Neural crest cell (in vitro differentiated cells): ENCODE measurements at places on chromosomes 3 and 15.

- no peak for DNase-seq
Observed at GRCh38 chr15:62119227-62119864, 45.7 kb downstream of the C2CD4B start.

DNA sequence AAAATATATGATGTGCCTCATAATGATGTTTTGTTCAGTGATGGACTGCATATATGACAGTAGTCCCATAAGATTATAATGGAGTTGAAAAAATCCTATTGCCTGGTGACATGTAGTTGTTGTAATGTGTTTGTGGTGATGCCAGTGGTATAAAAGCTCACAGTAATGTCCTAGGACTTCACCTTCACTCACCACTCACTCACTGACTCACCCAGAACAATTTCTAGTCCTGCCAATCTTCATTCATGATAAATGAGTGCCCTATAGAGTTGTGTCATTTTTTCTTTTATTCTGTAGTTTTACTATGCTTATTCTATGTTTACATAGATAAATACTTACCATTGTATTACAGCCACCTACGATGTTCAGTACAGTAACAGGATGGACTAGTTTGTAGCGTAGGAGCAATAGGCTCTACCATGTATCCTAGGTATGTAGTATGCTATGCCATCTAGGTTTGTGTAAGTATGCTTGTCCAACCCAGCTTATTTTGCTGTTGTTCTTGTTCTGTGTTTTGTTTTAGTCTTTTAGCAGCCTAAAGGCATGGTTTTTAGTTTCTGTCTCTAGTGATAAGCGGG, 88.5 kb upstream of the LRRFIP2 start:
- DNase-seq: no peak

DNA sequence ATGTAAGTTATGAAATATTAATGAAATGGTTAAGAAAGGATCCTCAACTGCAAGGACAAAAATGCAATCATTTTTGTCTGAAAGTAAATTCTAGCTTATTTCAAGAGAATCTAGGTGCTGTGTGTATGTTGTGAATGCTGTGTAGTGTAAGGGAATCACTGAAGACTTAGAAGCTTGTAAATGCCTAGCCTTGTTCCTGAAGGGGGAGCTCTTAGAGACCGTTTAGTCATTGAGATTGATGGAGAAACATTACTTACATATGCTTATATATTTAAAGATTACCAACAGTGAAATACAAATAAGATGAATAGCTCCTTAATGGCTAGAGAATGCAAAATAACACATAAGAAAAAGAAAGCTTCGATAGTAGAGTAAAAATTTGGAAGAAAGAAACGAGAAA, 67.9 kb downstream of the CNTN4 start:
- no peak for DNase-seq

DNA sequence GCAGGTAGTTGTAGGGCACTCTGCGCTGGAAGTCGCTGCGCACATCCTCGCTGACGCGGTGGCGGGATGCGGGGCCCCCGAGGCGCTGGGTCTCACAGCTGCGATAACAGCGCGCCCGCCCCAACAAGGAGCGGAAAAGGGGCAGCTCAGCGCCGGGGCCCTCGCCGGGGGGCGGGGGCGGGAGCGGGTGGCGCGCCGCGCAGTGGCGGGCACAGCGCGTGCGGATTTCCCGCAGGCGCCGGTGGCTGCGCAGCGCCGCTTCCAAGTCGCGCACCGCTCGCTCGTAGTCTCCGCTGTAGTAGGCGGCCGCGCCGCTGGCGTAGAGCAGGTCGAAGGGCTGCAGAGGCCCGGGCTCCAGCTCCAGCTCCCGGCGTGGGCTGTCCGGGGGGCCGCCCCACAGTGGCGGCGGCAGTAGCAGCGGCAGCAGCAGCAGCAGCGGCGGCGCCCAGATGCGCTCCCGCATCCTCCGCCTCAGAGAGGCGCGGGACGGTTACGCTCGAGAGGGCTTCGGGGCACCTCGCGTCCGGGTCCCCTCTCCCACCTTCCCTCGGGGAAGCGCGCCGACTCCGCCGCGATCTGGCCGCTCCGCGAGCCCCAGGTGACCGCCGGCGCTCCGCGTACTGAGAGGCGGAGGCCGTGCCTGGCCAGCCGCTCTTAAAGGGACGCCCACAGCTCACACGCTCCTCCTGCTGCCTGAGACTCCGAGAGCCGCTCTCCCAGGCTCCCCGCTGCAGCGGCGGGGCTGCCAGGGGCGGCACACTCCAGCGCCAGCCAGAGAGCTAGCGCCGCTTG, at the start of gene P3H2:
Gene P3H2, minus strand, starts transcription at position 629 of the 792 bp plus-strand sequence. Its CDS starts 166 bp downstream, at position 463.
- peak; percentile 68 for DNase-seq

GRCh38 chr15:41780727-41781126, 6.4 kb downstream of the MAPKBP1 start:
- DNase-seq: no peak

- no peak for DNase-seq
Observed at GRCh38 chr3:58107597-58107996, 99.4 kb downstream of the FLNB start.
